ENCODE measurements at places on chromosomes 2 and 18.

- DNase-seq, result no peak
Measured at GRCh38 chr18:1498216-1498615, 593.5 kb downstream of the ADCYAP1 start.

- DNase-seq, result no peak
Measured at GRCh38 chr2:230821991-230822520, 42.7 kb upstream of the ITM2C start.

- no peak for DNase-seq
Measured at GRCh38 chr2:11742317-11742701, 4.1 kb upstream of the LPIN1 start.

DNA sequence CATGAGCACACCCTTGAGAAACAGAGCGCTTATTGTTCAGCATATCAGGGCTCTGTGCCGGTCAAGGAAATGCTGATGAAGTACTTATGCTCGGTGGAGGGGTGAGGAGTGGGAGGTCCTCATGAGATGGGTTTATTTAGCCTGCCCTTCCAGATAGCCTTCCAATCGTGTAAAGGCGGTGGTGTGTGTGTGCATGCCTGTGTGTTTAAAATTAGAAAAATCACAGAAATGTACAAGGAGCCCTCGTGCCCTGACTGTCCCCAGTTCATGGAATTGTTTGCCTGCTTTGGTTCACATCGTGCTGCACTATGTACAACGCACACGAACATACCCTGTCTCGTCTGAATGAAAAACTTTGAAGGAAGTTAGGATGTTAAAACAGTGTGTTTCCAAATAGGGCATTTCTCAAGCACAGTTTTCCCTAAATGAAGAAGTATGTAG lies 158.6 kb downstream of the AQP4 start:
- DNase-seq, result no peak

- peak; percentile 78 for DNase-seq
Measured at GRCh38 chr2:237923481-237924163, 43.2 kb upstream of the UBE2F start.

GRCh38 chr2:237134321-237135230 lies 48.9 kb downstream of the COPS8 start:
- DNase-seq, result no peak

DNA sequence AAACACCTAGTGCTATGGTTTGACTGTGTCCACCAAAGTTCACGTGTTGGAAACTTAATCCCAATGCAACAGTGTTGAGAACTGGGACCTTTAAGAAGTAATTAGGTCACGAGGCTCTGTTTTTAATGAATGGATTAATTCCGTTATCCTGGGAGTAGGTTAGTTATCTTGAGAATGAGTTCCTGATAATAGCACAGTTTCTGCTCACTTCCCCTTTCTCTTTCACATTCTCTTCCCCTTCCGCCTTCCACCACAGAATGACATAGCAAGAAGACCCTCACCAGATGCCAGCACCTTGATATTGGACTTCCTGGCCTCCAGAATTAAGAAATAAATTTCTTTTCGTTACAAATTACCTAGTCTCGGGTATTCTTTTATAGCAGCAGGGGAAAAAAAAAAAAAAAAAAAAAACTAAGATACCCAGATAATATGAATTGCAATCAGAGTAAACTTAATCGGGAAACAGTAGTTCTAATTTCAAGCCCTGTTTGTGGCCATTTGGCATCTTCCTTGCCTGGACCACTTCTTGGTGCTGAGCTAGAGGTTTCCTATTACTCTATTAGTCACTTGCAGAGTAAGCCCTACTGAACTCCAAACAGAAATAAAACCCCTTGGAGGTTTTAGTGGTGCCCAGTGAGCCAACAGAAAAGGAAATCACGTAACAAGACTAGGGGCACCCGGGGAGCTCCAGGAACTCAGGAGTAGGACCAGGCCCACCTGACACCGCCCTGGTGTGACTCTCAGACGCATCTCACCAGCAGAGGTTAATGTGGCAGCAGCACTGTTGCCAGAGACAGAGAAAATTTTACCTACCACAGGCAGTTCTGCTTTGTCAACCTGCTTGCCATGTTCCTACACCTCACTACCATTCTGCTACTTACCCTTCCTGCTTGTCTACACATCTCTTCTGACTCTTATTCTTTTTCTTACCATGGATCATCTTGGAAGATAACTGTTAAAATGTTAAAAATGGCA lies 147.6 kb upstream of the CAB39 start:
- DNase-seq, result no peak

Measured in activated CD4-positive, alpha-beta T cell treated with anti-CD3 and anti-CD28 coated beads for 24 hours (primary cell).